ENCODE measurements at places on chromosomes 1 and 21.

- no peak for DNase-seq
Measured at GRCh38 chr1:12100071-12100470, 37.0 kb downstream of the TNFRSF8 start.

GRCh38 chr1:79667166-79667565 is 660.6 kb upstream of the ADGRL4 start:
- no peak for DNase-seq

- no peak for DNase-seq
Measured at GRCh38 chr1:183480971-183481441, 8.7 kb downstream of the SMG7 start.

DNA sequence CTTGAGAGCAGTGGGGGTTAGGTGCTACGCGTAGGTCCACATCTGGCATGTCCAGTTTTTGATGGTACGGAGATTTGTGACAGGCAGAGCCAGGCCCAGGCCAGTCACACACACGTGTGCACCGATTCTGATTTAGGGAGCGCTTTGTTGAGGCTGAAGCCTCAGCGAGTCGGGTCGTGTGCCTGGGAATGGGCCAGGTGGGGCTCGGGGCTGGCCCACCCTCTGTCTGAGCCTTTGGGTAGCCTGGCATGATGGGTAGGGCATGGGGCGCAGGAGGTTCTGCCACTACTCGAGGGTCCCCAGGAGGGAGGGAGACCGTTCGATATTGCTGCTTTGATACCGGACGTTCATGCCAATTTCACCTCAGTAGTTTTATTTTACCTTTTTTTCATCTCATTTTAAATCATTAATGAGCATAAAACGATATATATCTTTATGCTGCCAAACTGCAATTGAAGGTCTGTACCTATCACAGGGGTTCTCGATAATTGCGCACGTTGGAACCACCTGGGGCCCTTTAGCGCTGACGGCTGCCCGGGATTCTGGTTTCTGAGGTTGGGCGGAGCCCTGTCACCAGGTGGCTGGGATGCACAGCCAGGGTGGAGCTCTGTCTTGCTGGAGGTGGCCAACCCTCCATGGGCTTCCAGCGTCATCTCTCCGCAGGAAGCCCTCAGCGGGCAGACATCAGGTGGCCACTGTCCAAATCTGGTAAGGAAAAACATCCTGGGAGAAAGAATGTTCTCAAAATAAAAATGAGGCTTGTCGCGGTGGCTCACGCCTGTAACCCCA is 71.9 kb downstream of the SCCPDH start:
- DNase-seq = no peak

DNA sequence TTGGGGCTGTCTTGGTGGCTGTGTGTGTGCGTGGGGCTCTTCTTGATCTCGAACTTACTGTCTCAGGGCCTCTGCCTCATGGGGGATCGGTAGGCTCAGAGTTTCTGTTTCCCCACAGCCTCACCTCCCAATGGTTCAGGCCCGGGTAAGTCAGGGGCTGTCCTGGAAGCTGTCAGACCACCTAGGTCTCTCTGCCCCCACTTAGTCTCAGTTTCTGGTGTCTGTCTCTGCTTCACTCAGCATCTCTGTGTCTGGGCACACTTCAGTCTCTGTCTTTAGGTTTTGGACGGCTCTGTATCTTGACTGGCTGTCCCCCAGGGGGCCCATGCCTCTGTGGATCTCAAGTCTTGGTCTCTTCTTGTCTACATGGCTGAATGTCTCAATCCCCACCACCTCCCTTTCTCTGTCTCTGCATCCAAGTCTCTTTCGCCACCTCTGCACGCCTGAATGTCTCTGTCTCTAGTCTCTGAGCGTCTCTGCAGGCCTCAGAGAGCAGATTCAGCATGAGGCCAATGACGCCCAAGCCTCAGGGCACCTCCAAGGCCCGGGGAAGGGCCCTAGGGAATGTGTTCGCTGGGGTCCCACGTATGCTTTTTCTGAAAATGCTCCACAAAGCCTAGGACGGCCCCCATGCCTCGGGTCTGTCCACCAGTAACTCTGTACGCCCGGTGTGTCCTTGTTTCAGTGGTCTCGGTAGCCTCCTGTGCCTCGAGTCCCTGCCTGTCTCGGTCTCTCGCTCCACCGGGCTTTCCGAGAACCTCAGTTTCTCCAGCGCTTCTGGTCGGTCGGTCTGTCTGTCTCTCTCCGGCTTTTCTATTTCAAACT is 818 bp downstream of the FHL3 start:
- peak; percentile 52 for DNase-seq

All from activated CD8-positive, alpha-beta T cell treated with anti-CD3 and anti-CD28 coated beads, Interleukin-2, amount 10 ng/mL, durations not matched to agents 7 days and 5 days (primary cell).